ENCODE measurements at places on chromosomes 7 and 10.

DNA sequence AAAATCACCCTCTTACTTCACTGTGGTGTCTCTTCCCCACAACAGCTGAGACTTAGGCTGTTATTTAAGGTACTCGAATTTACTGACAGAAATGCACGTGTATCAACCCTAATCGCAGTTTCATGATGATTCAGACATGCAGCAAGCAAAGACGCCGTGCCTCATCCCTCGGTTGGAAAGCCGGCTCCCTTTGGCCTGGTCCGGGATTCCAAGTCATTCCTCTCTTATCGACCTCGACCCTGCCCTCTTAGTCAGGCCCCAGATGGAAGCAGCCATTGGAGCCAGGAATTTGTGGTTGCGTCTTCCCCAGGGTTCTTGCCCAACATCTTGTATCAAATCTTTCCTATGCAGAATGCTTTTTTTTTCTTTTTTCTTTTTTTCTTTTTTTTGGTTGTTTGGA, 229.5 kb downstream of the GATA3 start:
- no peaks in the 10 kb centered on the region for H3K36me3 ChIP-seq
- no peak overlapping the region for H3K4me3 ChIP-seq
- DNase-seq = no peak
- H3K27me3 ChIP-seq = no peaks in the 10 kb centered on the region
- H3K4me1 ChIP-seq = no peaks in the 10 kb centered on the region

DNA sequence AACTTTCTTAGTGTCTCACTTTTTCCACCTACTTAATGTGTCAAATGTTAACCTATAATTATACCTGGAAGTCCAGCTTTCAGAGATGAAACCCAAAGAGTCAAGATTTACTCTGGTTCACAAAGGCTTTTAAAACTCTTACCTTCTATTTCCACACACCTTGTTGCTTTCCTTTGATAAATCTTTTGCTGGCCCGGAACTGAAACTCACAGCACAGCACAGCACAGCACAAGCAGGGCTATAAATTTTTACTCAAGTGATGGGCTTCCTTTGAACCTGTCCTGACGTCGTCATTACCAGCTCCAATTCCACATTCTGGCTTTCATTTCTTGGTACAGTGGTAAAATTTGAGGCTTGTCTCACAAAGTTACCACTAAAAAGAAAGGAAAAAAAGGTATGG, 861.0 kb downstream of the SORCS3 start:
- no peaks in the 10 kb centered on the region for H3K36me3 ChIP-seq
- H3K27me3 ChIP-seq = no peaks in the 10 kb centered on the region
- no peak overlapping the region for H3K4me3 ChIP-seq
- no peak for DNase-seq
- no peak overlapping the region for H3K27ac ChIP-seq

DNA sequence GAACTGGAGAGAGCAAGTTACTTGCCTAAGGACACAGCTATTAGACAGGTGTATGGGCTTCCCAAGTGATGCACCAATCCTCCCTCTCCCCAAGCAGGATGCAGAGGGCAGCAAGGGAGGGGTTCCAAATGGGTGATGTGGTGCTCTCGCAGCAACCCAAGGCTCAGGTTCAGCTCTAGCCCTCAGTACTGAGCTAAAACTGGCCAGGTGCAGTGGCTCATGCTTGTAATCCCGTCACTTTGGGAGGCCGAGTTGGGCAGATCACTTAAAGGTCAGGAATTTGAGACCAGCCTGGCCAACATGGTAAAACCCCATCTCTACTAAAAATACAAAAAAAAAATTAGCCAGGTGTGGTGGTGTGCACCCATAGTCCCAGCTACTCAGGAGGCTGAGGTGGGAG, 40.7 kb downstream of the GPRIN2 start:
- H3K27me3 ChIP-seq = no peaks in the 10 kb centered on the region
- H3K27ac ChIP-seq = no peak overlapping the region
- no peak for DNase-seq
- no peaks in the 10 kb centered on the region for H3K4me1 ChIP-seq
- H3K36me3 ChIP-seq = no peaks in the 10 kb centered on the region

DNA sequence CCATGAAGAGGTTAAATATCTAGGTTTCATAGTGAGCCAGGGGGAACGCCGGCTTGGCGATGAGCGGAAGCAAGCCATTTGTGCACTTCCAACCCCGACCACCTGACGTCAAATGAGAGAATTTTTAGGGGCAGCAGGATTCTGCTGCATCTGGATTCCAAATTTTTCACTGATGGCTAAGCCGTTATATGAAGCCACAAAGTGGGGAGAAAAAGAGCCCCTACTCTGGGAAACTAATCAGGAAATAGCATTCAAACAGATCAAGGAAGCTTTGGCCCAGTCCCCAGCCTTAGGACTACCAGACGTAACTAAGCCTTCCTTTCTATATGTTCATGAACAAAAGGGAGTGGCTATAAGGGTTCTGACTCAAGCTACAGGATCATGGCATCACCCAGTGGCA, 12.9 kb upstream of the ADCK2 start:
- H3K36me3 ChIP-seq = no peaks in the 10 kb centered on the region
- DNase-seq = no peak
- H3K4me1 ChIP-seq = no peaks in the 10 kb centered on the region
- H3K4me3 ChIP-seq = no peak overlapping the region
- no peaks in the 10 kb centered on the region for H3K27me3 ChIP-seq
- no peak overlapping the region for H3K27ac ChIP-seq

DNA sequence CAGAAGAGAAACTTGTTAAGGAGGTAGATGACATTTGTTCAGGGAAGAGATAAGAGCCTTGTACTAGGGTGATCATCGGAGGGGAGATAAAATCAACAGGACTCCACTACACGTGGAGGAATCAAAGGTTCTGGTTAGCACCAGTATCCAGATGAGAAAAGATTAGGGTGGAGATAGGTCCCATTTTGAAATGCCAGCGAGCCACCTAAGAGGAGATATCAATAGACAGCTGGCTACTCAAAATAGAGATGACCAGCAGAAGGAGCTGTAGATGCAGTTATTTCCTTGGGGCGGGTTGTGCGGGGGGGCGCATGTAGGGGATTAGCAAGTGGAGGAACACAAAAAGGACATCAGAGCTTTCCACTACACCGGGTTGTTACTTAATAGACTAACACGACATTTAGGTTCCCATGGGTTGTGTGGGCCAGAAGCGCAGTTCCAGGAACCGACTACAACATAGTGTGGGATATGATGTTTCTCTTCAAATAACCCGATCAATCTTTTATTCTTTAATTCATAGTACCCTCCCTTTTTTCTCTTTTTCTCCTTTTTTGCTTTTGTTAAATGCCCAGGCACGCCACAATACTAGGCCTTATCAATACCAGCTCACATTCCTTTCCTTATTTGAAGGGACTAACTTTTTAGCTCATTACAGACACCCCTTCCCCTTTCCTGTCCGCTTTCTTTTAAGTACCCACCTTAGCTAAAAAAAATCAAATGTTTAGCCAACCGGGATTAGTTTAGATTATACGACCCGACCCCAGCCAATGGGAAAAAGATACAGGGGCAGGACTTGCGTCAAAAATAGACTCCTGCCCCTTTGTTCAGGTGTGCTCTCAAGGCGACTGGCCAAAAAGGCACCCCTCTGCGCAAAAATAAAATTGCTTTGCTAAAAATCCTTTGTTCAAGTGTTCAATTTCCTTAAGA, 2.0 kb upstream of the KIF11 start:
- H3K27ac ChIP-seq = peak overlapping the region; percentile 98
- H3K4me1 ChIP-seq = peaks cover 20% of the 10 kb centered on the region
- no peak for DNase-seq
- peak overlapping the region; percentile 73 for H3K4me3 ChIP-seq
- no peaks in the 10 kb centered on the region for H3K36me3 ChIP-seq

GRCh38 chr10:112739592-112740353, 210.3 kb upstream of the TCF7L2 start:
- no peak overlapping the region for H3K27ac ChIP-seq
- H3K36me3 ChIP-seq = peaks cover 4% of the 10 kb centered on the region
- DNase-seq = no peak
- no peaks in the 10 kb centered on the region for H3K27me3 ChIP-seq
- H3K4me3 ChIP-seq = no peak overlapping the region

All from T-cell (primary cell).